ENCODE measurements at places on chromosomes 11 and 22. TPM values are rescaled to one million over a fixed set of nuclear protein-coding genes. Genes with fewer than 3 reads are reported as not detected.

DNA sequence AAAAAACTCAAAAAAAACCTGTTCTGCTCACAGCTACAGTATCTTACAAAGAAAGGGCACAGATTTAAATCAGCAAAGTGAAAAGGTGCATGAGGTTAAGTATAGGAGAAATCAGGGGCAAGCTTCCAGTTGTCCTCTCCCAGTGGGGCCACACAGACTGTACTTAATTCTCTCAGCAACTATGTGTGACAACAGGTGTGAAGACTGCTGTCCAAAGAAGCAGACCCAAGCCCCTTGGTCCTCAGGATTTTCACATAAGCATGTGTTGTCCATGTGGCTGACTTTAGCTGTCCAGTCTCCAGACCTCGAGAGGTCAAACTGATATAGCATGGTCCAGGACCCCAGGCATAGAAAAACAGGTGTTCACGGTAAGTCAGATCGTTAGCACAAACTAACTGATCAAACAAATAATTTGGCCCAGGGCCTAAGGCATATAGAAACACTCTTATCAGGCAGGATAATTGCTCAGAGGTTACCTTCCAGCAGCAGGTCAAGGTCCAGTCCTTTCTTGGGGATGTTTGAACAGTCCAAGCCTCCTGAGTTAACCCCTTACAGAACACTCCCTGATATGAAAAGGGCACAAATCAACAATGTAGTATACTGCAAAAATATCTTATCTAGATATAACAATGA, 21.1 kb upstream of the CSTF3 start:
- no peaks in the 10 kb centered on the region for H3K4me1 ChIP-seq
- no peak for ATAC-seq
- no peaks in the 10 kb centered on the region for H3K36me3 ChIP-seq
- no peaks in the 10 kb centered on the region for H3K27me3 ChIP-seq
- H3K4me3 ChIP-seq = no peak overlapping the region

MEN1 gene
- 13.7 TPM for total RNA-seq

KDM4F gene
- total RNA-seq = 0.15 TPM

DNA sequence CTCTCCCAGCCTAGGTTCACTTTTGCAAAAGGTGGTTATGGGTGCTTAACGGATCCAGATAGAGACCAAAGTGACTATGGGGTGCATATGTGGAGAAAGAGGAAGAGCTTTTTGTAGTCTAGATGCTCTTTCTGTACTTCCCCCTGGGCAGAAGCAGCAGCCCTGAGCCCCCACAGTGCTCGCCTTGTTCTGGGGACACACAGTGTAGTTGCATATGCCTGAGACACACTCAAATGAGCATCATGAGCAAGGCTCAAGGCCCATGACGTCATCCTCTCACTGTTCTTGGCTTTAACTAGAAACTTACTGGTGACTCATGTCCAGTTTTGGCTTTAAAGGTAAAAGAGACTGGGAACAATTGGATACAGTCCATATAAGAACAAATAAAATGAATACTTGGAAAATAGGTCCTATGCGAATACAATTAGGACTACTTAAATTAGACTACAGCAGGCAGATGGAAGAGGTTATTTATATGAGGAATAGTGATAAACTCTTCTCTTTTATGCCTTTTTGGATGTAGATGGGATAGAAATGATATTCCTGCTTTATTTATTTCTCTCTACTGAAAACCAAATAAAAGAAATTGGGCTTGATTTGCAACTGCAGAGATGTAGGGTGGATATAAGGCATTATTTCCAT, 20.1 kb upstream of the PEX26 start:
- H3K4me3 ChIP-seq = no peak overlapping the region
- peaks cover 56% of the 10 kb centered on the region for H3K4me1 ChIP-seq
- no peaks in the 10 kb centered on the region for H3K36me3 ChIP-seq
- peak overlapping the region; percentile 75 for H3K27ac ChIP-seq
- no peaks in the 10 kb centered on the region for H3K27me3 ChIP-seq

- H3K4me3 ChIP-seq = no peak overlapping the region
- H3K36me3 ChIP-seq = no peaks in the 10 kb centered on the region
- H3K27me3 ChIP-seq = no peaks in the 10 kb centered on the region
Measured at GRCh38 chr11:29328961-29329441, 687.8 kb downstream of the KCNA4 start.

GRCh38 chr11:18151581-18151980, 19.2 kb downstream of the MRGPRX3 start:
- no peak for ATAC-seq
- no peaks in the 10 kb centered on the region for H3K36me3 ChIP-seq
- H3K27me3 ChIP-seq = peaks cover 19% of the 10 kb centered on the region
- H3K27ac ChIP-seq = no peak overlapping the region

DNA sequence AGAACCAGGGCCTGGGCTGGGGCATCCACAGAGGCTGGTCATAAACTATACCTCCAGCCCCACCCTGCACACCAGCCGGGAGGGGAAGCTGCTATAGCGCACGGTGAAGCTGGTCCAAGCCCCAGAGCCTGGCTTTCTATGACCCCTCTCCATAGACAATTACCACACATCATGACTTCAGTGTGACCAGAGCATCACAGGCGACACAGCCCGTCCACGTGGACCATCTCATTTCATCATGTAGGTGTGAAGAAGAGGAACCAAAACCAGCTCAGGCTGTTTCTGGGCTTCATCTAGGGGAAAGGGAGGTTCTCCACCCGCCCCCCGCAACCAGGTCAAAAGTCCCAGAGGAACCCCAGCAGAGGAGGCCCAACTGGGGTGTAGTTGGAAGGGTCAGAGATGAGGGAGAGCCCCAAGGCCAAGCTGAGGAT, 3.0 kb downstream of the CXCR5 start:
- no peak for ATAC-seq
- H3K36me3 ChIP-seq = no peaks in the 10 kb centered on the region
- no peaks in the 10 kb centered on the region for H3K27me3 ChIP-seq
- peaks cover 2% of the 10 kb centered on the region for H3K4me1 ChIP-seq

C2CD3 gene
- 30.1 TPM for total RNA-seq

MMP1 gene
- total RNA-seq = not detected

DNA sequence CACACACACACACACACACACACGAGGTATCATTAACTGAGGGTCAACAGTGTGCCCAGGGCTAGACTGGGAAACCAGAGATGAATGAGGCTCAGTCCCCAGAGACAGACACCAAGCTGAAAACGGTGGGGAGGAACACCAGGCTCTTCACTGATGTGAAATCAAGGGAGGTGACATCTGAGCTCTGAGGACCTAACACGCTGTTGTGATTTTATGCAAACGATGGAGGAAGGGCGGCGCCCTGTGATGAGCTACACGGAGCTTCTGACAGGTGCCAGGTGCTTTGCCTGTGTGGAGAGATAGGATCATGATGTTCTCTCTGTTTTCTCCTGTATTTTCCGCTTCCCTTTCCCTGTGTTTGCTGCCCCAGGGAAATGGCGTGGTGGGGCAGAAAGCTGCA, 6.5 kb upstream of the CYB5R3 start:
- H3K36me3 ChIP-seq = no peaks in the 10 kb centered on the region
- ATAC-seq = no peak
- no peaks in the 10 kb centered on the region for H3K4me1 ChIP-seq
- no peaks in the 10 kb centered on the region for H3K27me3 ChIP-seq
- no peak overlapping the region for H3K27ac ChIP-seq
- no peak overlapping the region for H3K4me3 ChIP-seq

PATE4 gene
- total RNA-seq = not detected

GRCh38 chr11:561148-562003, 606 bp downstream of the RASSF7 start:
- peaks cover 35% of the 10 kb centered on the region for H3K27me3 ChIP-seq
- H3K36me3 ChIP-seq = no peaks in the 10 kb centered on the region
- peak overlapping the region; percentile 1 for H3K27ac ChIP-seq

TIMM10B gene
- total RNA-seq = 69.0 TPM

SLC37A4 gene
- total RNA-seq = 11.5 TPM

DNA sequence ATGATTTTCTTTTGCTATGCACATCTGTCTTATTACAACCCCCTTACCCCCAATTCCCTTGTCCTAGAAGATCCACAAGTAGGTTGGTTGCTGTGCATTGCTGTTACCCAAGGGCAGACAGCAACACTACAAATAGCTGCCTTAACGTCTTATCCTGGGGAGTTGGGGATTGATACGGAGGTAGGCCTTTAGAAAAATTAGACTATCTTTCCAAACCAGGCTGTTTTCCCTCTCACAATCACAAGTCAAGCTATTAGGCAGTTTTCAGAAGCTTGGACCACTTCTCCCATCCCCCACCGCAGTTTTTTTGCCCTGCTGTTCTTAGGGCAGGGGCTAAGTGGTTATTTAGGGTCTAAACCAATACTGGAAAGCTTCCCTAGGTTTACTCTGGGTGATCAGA, 2.8 kb upstream of the PHLDB1 start:
- H3K27ac ChIP-seq = peak overlapping the region; percentile 94
- no peak for ATAC-seq
- H3K36me3 ChIP-seq = no peaks in the 10 kb centered on the region
- H3K4me3 ChIP-seq = no peak overlapping the region

GRCh38 chr11:72695354-72695753, 21.1 kb upstream of the PDE2A start:
- H3K27me3 ChIP-seq = no peaks in the 10 kb centered on the region
- peaks cover 9% of the 10 kb centered on the region for H3K4me1 ChIP-seq
- no peak overlapping the region for H3K27ac ChIP-seq
- ATAC-seq = no peak
- no peaks in the 10 kb centered on the region for H3K36me3 ChIP-seq
- no peak overlapping the region for H3K4me3 ChIP-seq

DNA sequence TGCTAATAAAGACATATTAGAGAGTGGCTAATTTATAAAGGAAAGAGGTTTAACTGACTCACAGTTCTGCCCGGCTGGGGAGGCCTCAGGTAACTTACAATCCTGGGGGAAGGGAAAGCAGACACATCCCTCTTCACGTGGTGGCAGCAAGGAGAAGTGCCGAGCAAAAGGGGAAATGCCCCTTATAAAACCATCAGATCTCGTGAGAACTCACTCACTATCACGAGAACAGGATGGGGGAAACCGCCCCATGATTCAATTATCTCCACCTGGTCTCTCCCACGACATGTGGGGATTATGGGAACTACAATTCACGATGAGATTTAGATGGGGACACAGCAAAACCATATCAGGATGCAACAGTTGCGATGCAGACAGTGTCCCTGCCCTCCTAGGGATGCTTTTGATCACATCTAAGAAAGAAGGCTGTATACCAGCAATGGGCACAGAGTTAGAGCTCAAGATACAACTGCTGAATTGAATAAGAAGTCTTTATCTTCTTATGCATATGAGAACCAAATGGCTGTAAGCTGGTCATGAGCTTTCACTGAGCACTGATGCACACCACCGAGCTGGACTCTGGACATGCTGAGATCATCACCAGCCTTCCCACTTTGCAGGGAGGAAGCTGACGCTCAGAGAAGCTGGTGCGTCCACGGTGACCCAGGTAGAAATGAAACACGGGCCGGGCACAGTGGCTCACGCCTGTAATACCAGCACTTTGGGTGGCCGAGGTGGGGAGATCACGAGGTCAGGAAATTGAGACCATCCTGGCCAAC, 255.2 kb downstream of the MN1 start:
- H3K4me3 ChIP-seq = no peak overlapping the region
- no peak for ATAC-seq
- H3K36me3 ChIP-seq = no peaks in the 10 kb centered on the region
- peaks cover 27% of the 10 kb centered on the region for H3K27me3 ChIP-seq

KCNE3 gene
- 4.2 TPM for total RNA-seq

DNA sequence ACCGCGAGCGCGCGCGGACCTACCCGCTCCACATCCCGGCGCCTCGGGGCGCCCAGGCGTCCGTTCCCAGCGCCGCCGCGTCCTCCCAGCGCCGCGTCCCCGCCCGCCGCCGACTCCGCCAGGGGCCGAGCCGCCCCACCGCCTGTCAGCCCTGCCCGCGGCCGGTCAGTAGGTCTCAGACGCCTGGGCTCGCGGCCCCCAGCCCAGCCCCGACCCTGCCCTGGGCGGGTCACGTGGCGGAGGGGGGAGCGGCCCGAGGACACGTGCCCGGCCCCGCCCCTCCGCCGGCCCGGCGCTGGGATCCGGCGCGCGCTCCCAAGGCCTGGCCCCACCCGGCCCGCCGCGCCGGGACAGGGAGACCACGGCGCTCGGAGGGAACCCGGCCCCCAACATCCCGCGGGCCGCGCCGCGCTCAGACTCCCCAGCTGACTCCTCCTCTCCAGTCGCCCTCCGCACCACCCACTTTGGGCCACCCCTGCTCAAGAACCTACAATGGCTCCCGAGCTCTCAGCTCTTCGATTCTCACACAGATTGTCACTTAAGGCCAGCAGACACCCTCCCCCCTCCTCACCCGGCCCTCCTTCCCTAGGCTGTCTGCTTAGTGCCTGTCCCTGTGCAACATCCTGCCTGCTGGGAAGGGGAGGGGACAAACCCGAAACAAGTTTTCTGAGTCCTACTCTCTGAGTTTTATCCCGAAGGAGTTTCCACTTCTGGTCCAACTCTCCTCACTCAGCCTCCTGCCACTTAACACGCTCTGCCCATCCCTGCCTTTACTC, at the start of gene RAB3IL1:
TSS of gene RAB3IL1 (minus strand) at position 233 of the 776 bp plus-strand sequence. CDS start at position 34, 199 bp downstream.
- H3K27ac ChIP-seq = peak within 1 kb of the TSS; percentile 72
- H3K4me3 ChIP-seq = peak within 1 kb of the TSS; percentile 82
- peaks cover 83% of the 10 kb centered on the region for H3K4me1 ChIP-seq
- H3K27me3 ChIP-seq = peaks cover 24% of the 10 kb centered on the region

GRCh38 chr11:135006800-135007199, 594.8 kb upstream of the B3GAT1 start:
- H3K27me3 ChIP-seq = peaks cover 42% of the 10 kb centered on the region
- no peak for ATAC-seq
- no peaks in the 10 kb centered on the region for H3K4me1 ChIP-seq
- no peaks in the 10 kb centered on the region for H3K36me3 ChIP-seq

- H3K4me3 ChIP-seq = no peak overlapping the region
- no peaks in the 10 kb centered on the region for H3K36me3 ChIP-seq
- ATAC-seq = no peak
Measured at GRCh38 chr11:128627666-128628324, 40.4 kb upstream of the ETS1 start.

PYGM gene
- total RNA-seq = 10.5 TPM

EXPH5 gene
- total RNA-seq = 1.1 TPM

TRPC6 gene
- total RNA-seq = 59.6 TPM

DNA sequence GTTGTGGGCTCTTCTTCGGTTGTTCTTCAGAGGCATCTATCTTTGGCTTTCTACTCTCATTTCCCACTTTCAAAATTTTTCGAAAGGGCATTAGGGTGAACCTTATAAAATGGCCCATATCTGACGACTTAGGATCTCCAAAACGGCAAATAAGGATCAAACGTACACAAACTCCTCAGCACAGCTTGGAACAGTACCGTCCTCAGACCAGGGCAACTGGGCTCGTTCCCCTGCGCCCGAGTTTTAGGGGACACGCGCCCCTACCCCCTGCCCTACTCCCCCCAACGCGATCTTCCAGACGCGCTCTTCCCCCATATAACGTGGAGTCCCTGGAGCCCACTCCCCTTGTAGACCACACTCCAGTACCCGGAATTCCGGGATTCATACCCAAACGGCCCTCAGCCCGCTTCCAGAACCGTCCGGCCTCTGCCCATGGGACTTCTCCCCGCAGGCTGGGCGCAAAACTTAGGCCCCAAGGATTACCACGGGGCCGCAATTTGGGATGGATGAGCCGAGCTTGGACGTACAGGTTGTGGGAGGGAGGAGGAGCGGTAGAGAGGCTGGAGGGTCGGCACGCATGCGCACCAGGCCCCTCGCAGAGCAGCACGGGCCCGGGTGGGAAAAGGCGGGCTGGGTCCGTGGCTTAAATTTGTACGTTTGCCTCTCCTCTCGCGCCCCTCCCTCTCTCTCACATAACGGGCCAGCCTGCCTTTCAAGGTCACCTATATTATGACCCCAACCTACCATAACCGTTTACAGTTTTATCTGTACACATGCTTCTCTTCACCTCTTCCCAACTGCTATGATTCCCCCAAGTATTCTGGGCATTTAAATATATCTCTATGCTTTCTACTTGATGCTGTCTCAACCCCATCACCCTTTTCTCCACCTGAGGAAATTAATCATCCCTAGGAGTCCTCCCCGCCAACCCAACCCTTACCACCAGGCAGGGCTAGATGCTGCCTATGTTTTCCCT, 3.4 kb downstream of the CCDC89 start:
- no peaks in the 10 kb centered on the region for H3K36me3 ChIP-seq
- no peak for ATAC-seq
- H3K4me1 ChIP-seq = peaks cover 2% of the 10 kb centered on the region
- H3K4me3 ChIP-seq = peak overlapping the region; percentile 45
